ENCODE measurements at places on chromosomes 2 and 18.
A peak's percentile ranks its signal among the peaks of the same experiment; 100 is the strongest.

- no peak for DNase-seq
Measured at GRCh38 chr2:65331336-65332025, 100.9 kb downstream of the SPRED2 start.

DNA sequence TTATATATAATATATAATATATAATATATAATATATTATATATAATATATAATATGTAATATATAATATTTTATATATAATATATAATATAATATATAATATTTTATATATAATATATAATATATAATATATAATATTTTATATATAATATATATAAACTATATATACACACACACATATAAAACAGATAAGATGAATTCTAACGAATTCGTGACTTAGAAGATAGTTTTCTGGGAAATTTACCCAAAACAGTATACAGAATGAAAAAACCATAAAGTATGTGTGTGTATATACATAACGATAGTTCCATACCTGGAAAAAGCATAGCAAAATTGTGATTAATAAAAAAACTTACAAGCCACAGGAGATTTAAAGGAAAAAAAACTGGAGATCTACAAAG, 80.6 kb downstream of the THADA start:
- no peak for DNase-seq

DNA sequence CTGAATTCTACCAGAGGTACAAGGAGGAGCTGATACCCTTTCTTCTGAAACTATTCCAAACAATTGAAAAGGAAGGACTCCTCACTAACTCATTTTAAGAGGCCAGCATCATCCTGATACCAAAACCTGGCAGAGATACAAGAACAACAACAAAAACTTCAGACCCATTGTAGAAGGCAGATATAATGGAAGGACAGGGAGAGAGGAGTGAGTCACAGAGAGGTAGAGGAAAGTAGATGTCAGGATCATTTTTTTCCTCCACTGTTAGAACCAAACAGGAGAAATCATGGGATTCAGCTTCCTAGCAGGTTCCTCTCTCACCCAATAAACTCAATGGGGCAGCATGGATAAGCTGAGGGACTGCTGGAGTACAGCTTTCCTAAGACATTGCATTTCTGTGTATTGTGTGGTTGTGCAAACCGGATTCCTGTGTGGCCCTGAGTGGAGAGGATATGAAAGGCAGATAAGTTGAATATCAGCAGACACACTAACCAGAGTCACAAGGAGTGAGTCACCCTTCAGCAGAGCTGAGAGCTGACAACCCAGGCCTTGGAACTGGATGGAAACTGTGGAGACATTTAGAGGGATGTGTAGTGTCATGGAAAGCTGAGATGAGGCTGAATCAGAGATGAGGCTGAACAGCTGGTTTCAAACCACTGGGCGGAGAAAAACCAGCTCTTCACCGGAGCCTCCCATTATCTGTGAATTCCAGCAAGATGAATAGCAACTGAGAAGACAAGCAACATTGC, 60.9 kb upstream of the MMADHC start:
- no peak for DNase-seq

DNA sequence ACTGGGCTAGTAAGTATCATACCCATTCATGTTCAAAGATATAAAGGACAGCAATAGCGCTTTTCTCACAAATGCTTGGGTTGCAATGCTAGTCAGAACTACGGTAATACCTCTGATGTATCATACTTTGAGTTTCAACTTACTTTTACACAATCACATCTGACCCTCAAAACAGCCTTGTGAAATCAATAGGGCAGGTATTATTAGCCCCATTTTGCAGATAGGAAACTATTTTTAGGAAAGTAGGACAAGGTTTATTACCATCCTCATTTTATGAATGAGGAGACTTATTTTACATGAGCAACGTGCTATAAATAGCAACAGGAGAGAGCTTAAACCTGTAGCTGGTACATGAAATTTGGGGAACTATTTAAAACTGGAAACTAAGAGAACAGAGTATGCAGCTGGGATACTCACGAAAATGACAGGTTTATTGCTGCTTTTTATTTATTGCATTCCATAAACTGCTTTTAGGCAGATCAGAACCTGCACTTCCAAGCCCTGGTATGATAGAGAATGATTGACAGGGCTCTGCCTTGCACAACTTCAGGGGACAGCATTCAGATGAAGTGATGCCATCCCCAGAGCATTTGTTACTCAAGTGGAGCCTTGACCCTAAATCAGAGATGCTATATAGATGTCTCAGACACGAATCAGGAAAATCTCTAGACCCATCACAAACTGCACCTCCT, 42.4 kb upstream of the PPM1B start:
- no peak for DNase-seq

DNA sequence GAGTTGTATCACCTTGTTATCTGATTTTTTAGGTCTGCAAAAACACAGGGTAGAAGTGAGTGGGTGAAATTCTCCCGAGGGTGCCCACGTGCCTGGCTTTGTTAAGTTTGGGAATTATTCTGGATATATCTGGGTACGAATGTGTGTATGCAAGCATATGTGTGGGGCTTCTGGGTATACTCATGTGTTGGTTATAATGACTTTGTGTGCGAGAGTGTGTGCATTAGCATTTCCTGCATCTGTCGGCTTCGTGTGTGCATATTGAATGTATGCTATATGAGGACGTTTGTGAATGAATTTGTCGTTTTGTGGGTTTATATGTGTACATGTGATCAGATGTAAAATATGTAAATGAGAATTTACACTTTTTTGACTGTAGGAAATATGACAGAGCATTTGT, 13.8 kb upstream of the DNAJC27 start:
- no peak for DNase-seq

- DNase-seq = no peak
Measured at GRCh38 chr18:48436907-48437306, 27.7 kb upstream of the ZBTB7C start.

DNA sequence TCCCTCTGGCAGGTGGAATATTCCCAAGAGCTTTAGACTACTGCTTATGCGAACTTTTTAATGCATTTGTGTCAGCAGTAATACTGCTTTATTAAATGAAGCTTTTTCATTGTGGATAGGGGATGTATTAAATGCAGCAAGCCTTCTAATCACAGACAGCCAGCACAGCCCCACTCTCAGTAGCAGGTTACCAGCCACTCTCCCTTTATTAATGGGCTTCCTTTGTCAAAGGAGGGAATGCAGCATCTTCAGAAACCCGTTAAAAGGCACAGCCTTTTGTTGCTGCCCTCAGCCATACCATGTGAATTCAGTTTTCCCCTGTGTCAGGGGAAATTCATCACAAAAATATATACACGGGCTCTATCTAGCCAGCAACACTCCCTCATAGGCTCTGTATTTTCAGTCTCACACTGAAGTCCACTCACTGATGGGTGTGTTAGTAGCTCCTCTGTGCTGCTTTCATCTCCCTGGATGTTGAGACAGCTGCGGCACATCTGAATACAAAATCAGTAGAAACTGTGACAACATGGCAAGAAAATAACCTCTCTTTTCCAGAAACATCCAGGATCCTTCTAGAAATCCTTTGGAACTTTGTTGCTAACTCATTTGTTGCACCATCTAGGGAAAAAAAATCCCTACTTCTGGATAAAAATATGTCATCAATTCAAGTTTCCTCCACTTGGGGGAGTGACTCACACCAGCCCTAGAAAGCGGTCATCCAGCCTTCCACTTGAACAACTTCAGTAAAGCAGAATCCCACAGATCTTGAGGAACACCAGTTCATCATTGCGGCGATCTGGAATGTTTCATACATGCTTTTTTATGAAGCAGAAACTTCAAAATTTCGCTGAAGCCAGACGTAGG, 48.4 kb downstream of the LRRTM1 start:
- DNase-seq = no peak

- no peak for DNase-seq
Measured at GRCh38 chr2:162233197-162233596, 10.0 kb downstream of the FAP start.

DNA sequence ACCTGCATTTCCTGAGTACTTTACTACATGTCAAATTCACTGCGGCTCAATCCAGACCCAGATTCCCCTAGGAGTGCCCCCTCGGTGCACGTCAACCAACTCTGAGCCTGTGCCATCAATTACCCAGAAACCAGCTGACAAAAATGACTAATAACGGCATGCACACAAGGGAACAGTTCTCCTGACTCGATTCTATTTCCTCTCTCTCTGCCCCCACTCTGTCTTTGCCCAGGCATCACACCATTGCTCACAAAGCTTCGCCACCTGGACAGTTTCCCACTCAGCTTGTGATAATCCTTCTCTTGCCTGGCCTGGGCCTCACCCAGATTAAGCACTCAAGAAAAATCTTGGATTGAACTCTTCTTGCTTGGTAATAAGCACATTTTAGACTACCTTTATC, 115.3 kb upstream of the NDUFV2 start:
- DNase-seq = no peak

DNA sequence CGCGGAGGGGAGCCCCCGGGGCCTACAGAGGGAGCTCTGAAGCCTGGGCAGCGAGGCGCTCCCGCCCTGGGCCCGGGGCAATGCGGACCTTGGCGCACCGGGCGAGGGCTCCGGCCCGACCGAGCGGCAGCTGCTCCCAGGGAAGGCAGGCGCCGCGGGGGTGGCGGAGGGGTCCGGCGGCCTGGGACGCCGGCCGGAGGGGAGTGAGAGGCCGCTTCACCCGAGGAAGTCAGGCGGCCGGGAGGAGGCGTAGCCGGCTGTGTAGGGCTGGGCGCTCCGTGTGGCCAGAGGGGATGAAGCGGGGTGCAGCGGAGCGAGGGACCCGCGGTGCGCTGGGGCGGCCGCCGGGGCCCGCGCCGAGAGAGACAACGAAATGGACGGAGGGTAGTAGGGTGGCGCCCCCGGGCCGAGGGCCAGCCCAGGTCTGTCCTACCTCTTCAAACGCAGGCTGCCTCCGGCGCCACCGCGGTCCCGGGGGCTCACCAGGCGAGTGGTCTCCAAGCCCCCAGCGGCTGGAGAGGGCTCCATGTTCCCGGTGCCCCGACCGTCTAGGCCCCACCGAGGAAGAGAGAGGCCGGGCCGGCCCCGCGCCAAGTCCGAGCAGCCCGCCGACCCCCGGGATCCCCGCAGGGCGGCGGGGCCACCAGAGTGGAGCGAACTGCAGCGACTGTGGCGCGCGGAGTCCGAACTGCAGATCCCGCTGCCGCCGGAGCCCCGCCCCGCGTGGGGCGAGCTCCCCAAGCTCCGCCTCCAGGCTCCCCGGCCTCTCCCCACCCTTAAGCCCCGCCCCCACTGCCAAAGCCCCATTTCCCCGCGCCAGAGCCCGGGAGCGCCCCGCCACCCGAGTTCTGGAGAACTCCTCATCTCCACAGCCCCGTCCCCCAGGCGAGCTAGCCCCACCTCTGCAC, at the start of gene SLC30A3:
TSS of gene SLC30A3 (minus strand) at position 669 of the 908 bp plus-strand sequence. CDS start at position 528, 141 bp downstream.
- peak; percentile 67 for DNase-seq

DNA sequence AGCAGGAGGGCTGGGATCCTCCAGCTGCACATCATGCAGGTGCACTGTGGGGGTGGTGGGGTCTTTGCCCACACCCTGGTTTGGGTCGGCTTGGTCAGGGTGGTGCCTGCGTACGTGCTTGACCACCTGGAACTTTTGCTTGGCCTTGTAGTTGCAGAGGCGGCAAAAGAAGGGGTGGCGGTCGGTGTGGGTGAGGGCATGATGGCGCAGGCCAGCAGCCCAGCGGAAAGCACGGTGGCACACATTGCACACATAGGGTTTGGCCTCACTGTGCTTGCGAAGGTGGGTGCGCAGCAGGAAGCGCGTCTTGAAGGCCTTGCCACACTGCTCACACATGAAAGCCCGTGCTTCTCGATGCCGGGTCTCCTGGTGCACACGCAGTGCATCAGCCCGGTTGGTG, 21.1 kb downstream of the ZNF142 start:
- no peak for DNase-seq

DNA sequence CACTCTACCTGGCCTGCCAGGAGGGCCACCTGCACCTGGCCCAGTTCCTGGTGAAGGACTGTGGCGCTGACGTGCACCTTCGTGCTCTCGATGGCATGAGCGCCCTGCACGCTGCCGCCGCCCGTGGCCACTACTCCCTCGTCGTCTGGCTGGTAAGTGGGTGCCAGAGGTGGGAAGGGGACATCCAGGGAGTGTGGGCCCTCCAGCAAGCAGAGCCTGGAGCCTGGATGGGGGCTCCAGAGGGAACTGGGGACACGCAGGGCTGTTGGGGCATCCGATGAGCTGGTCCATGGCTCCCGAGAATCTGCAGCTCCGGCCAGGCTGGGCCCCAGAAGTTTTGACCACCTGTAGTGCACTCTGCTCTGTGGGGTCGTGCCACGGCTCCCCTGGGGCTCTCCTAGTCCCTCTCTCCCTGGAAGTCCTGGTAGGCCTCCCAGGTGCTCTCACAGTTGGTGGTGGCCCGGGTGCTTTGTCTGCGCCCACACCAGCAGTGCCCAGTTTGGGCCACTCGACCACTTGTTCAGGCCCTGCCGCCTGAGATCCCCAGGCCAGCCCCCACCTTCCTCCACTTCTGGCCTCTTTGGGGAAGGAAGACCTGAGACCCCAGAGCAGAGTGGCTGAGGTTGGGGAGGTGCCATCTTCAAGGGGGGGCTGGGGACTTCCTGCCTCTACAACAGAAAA, 4.7 kb downstream of the ESPNL start:
- DNase-seq = peak; percentile 43

DNA sequence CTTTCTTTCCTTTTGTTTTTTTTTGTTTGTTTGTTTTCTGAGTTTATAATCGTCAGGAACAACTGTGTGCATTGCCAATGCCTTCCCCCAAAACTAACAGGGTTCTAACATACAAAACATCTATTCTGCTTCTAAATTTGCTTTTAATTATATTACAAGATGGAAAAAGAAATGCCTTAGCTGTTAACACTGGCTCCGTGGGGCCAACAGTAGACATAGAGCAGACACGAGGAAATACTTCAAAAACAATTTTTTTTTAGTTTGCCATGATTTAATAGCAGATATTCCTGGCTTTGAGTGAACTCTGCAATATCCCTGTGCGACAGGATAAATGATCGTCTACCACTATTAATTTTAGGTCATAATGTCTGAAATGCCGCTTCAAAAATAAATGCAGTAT, 153.3 kb upstream of the HNRNPA3 start:
- DNase-seq = no peak

DNA sequence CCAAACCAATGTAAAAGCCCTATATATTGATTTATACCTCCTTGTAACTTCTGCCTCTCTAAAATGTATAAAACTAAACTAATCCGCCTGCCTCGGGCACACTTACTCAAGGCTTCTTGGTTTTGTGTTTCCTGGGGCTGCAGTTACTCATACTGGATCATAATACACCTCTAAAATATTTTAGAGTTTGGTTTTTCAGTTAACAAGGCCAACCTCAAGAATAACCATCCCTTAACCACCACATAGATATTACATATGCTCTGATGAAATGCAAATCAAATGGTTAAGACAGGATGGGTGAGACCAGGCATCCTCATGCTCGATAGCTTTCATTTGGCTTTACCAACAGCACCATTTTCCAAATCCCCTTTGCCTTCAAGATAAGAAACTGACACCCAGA, 46.4 kb downstream of the UXS1 start:
- no peak for DNase-seq

- no peak for DNase-seq
Measured at GRCh38 chr2:21396252-21396651, 272.5 kb downstream of the TDRD15 start.

- no peak for DNase-seq
Measured at GRCh38 chr18:23702606-23703005, 13.4 kb downstream of the LAMA3 start.

Measured in ecto neural progenitor cell (in vitro differentiated cells).